GM12878 (cell line): ENCODE measurements at places on chromosomes 2 and 18.
A peak's percentile ranks its signal among the peaks of the same experiment; 100 is the strongest.

DNA sequence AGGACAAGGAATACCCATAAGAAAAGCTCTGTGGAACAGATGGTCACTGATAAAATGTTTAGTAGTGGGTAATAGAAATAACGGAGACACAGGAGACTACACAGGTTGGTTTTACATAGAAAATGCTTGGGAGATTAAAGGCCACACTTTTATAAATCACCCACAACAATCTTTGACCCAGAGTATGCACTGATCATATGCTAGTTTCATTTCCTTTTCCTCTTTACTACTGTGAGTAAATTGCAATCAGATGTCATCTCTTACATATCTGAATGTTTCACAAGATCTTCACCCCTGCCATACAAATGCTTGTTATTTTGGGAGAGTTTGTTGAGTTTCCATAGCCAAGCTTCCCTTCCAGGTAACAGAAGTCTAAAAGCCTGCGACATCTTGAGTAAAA is 978.4 kb upstream of the KLHL29 start:
- DNase-seq, result no peak

GRCh38 chr2:166331468-166331867 is 44.3 kb downstream of the SCN9A start:
- no peak for DNase-seq

GRCh38 chr2:118403658-118404451 is 315.6 kb downstream of the INSIG2 start:
- no peak for DNase-seq

GRCh38 chr2:218993345-218994315 is at the start of gene CRYBA2:
Gene CRYBA2, minus strand, starts transcription at chr2:218993422. Its CDS starts 246 bp downstream, at chr2:218993176.
- DNase-seq, result no peak

DNA sequence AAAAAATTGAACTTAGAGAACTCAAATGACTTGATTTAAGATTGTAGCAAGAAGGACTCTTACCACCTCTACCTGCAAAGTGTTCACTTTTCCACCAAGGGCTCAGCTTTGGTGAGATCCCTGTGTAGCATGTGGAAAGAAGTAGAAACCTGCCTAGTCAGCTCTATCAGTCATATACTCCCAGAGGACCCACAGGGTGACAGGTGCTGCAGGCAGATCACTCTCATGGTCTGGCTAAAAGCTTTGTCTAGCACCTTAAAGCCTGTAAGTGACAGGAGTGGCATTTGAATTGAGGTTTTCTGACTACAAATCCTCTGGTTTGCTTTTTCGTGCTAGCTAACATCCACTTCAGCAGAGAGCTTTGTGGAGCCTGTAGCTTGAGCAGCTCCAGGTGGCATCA is 18.7 kb upstream of the NEMP2 start:
- DNase-seq, result no peak

- DNase-seq, result no peak
These were observed 76.0 kb upstream of the DSG1 start for GRCh38 chr18:31241900-31242409.

DNA sequence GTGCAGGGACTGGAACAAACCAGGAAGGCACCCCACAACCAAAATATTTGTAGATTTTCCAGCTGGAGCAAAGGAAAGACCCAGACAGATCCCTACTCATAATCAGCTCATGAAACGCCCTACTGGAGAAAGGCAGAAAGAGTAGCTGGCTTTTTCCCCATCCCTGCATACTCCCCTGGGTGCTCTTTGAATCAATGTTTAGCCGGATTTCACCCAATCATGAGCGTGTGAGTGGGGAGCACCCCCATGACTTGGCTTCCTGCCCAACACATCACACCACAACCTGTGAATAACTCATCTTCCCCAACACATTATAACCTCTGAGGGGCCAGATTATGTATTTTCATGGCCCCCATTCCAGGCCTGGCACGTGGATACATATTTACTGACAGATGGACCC is 35.1 kb upstream of the SLC14A1 start:
- DNase-seq, result no peak

- DNase-seq, result no peak
These were observed 27.4 kb upstream of the TNFAIP6 start for GRCh38 chr2:151329998-151330397.

DNA sequence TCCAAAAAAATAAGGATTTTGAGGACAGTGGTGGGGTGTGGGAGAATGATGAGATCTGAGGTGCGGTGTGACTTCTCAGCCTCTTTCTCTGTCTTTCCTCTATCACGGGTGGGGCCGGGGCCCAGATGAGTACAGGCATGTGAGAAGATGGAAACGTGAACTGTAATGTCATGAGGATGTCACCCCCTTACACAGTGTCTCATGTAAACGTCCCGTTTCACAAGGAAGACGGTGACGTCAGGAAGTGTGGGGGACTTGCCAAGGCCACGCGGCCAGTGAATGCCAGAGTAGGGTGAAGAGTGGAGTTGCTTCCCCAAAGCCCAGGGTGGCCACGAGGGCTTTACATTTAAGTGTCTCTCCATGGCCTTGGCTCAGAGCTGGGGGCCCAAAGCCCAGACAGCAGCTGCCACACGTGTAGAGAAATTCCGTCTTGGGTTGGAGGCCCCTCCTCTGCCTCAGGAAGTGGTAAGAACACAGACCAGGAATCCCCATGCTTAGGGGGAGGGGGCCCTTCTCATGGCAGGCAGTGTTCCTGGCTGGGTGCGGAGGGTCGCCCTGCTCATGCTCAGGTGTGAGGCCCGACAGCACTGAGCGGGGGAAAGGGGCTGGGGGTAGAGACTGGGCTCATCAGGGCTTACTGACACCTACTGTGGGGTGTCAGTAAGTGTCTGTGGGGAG is 80.9 kb upstream of the SMAD7 start:
- DNase-seq, result no peak

GRCh38 chr2:53562407-53562806 is 205.2 kb upstream of the CHAC2 start:
- no peak for DNase-seq

DNA sequence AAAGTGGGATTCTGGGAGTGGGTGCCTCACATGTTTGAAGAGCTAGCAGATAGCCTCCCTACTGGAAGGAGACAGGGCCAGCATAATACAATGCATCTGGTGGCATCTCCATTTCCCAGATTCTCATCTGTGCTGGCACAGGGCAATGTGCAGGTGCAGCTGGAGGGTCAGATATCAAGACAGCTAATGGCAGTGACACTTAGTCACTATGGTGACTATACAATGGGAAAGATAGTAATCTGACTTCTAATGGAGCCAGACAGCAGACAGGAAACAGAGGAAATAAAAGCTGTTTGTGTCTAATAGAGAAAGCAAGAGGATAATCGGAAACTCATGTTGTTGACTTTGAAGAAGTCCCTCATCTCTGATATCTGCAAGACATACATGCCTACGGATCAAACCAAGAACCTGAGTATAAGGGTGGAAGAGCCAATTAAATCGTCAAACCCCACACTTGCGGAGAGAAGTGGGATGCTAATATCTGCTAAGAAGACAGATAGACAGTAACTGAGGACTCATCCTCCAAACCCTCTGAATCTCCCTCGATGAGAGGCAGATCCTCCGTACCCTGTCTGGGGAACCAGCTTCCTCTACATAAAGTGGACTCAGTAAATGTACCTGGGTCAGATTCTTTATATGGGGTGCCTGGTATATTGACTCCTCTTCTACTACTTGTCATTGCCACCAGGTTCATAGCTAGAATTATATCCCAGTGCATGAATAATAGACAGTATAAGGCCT is 692.7 kb downstream of the SOCS6 start:
- no peak for DNase-seq

GRCh38 chr2:198304859-198305258 is 500.5 kb downstream of the PLCL1 start:
- no peak for DNase-seq

- no peak for DNase-seq
These were observed 66.3 kb downstream of the IRS1 start for GRCh38 chr2:226733189-226733858.

GRCh38 chr2:229419158-229419557 is 148.1 kb upstream of the PID1 start:
- no peak for DNase-seq

- DNase-seq, result peak; percentile 96
These were observed at the start of gene GMPPA for GRCh38 chr2:219498280-219499057. Gene GMPPA, plus strand, starts transcription at chr2:219498891. Its CDS starts 1,085 bp downstream, at chr2:219499976.

DNA sequence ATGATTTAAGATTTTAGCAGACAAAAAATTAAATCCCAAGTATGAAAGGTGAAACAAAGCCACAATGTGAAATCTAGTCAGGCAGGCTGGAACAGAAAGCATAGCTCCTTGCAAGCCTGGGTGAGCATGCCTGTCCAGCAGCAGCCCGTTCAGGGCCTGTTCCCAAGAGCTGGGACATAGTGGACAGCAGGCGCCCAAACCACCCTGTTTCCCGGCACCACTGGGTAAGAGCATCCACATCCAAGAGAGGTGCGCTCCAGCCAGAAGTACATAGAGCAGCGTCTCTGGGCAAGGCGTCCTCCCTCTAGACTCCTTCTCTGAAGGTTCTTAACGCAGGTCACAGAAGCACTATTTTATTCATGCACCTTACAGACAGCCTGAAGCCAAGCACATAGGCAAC is 80.8 kb downstream of the DNER start:
- no peak for DNase-seq

DNA sequence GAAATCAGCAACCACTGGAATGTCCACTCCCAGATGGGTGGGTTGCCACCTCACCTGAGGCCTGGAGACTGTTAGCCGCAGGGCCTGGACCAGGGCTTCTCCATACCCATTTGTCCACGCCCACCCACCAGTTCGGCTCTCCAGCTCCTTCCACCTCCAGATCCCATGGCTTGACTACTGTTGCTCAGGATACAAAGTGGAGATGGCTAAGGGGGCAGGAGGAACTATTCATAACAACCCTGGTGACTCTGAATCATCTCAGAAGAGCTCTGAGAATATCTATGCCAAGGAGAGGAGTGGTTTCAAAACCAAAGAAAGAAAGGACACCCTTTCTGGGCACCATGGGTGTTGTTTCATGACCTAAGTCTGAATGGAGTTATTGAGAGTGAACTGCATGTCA is 145.8 kb downstream of the LAMA3 start:
- DNase-seq, result no peak

DNA sequence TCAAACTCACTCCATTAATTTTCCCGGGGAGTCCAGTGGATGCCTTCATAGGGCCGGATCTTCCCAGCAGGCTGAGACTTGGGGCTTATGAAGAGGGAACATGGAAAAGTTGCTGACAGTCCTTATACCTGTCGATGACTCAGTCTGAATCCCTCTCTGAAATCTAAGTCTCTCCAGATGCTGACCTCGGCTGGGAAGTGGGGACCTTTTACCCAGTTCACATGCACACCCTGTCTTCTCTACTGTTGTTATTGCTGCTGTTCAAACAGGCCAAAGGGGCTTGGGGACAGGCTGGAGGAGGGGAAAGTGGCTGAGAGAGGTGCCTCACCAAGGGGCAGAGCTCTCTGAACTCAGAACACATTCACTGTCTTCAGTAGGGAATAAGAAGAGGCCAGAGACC is 4.1 kb upstream of the TNP1 start:
- no peak for DNase-seq

GRCh38 chr2:225526760-225527390 is 127.4 kb downstream of the NYAP2 start:
- DNase-seq, result no peak

GRCh38 chr18:79404567-79404910 is 8.8 kb downstream of the NFATC1 start:
- no peak for DNase-seq

GRCh38 chr18:12924616-12925015 is 23.2 kb upstream of the SEH1L start:
- DNase-seq, result no peak

- no peak for DNase-seq
These were observed 470.6 kb downstream of the LRP1B start for GRCh38 chr2:141660232-141660631.

DNA sequence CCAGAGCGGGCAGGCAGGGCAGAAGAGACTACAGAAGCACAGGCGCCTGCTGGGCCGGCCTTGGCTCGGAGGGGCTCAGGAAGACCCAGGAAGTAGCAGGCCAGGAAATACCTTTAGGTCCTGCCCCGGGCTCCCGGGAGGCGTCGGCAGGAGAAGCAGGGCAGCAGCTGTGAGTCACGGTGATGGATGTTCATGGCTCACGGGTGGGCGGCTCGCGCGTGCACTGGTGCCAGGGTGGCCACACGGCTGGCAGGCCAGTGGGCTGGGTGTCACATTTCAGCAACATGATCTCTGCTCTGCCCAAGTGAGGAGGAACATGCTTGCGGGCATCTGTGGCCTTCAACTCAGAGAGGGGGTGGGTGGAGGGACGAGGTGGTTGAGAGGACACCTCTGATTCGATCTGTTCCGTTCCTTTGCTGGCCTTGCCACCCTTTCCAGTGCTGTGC is 139.3 kb downstream of the KLHL29 start:
- DNase-seq, result no peak

DNA sequence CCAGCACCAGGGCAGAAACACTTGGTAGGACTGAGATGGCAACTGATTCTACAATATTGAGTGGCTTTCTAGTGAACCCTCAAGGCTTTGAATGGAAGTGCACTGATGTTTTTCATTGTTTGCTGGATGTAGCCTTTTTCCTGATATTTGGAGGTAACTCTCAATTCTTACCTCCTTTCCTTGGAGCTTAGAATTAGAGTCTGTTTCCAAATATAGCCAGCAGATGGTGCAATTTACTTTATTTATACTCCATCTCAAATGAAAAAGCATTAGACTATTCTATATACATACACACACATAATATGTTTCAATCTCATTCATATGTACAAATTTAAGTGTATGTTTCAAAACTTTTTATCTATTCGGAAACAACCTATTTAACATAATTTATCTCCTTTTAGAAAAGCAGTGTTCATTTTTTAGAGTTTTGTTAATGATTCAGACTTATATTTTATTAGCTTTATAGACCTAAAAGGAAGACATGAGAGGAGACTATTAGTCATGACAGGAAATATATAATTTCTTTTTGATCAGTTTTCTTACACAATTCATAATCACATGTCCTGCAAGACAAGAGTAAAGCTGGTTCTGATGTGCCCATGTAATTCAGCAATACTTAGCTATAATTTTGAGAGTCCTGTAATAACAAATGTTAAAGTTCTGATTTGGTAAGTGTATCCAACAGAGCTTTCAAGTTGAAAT is 124.8 kb downstream of the NUP35 start:
- no peak for DNase-seq

DNA sequence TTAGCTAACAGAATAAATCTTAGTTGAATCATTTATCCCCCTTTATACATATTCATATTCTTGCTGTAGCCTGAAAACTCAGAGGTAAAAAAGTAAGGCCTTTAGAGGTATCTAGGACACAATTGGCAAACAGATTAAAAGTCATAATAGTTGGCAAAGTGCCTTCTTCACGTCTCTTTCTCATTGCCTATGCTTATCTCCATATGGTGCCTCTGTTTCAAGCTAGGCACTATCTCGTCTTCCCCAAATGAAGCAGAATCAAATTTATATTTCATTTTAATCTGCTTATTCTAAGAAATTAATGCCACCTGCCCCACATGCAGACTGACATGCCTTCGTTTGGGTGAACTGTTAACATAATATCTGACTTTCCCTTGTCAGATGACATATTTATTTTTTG is 245.4 kb downstream of the CDH2 start:
- no peak for DNase-seq
